ENCODE measurements at places on chromosomes 7 and 10. TPM values are rescaled to one million over a fixed set of nuclear protein-coding genes. Genes with fewer than 3 reads are reported as not detected.

- no peak for DNase-seq
These were observed 52.1 kb downstream of the POLL start for GRCh38 chr10:101535949-101536348.

Gene PDAP1
- 122 TPM for polyA plus RNA-seq

DNA sequence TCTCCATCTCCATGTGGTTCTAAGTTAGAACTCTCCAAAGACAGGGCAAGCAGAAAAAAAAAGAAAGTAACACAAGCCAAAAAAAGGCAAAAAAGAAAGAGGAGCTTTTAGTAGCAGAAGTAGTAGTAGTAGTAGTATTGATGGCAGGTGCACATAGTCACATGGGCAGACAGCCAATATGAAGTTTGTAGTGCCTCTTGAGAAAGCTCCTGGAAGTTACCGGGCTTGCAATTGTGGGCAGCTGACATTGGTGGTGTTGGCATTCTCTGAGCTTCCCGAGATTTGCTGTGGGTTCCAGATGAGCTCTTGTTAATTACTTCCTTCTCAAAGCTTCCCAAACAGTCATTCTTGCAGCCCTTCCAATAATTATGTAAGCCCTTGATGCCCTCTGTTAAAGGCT lies 1128.5 kb downstream of the TYW1 start:
- DNase-seq: no peak

GRCh38 chr10:130362308-130362761 lies 226.1 kb downstream of the GLRX3 start:
- peak; percentile 3 for DNase-seq

Gene FGFBP3
- 3.1 TPM for polyA plus RNA-seq

GRCh38 chr7:134514663-134515062 lies 12.7 kb upstream of the AKR1B10 start:
- DNase-seq: peak; percentile 51

DNA sequence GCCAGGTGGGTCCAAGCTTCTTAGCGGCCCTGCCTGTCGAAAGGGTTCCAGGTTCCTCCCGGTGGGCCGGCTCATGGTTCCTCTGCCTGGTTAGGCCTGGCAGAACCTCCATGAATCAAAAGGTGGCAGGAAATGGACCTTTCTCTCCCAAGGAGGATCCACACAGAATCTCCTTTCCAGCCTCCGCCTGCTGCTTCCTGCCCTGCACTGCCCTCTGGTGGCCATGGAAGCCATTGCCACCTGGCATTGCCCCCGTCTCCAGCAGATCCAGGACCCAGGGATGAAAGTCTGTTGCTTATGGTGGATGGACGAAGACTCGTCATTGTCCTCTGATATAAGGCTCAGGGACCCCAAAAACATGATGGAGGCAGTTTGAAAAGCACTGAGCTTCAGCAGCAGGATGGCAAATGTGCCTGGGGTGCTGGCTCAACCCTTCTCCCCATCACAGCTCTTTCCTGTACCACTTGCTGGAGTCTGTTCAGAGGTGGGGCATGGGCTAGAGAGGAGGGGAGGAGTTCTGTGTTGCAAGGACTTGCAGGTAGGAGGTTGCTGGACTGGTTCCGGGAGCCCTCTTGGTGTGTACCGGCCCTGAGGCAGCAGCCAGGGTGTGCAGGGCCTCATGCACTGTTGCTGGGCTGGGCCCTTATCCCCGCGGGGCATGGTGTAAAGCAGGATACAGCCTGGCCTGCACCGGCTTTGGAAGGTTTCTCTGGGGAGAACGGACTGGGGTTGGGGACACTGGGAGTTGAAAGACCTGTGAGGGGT lies 11.3 kb upstream of the INMT start:
- peak; percentile 71 for DNase-seq

- peak; percentile 79 for DNase-seq
These were observed 1.5 kb downstream of the TRIL start for GRCh38 chr7:28956608-28957063.

DNA sequence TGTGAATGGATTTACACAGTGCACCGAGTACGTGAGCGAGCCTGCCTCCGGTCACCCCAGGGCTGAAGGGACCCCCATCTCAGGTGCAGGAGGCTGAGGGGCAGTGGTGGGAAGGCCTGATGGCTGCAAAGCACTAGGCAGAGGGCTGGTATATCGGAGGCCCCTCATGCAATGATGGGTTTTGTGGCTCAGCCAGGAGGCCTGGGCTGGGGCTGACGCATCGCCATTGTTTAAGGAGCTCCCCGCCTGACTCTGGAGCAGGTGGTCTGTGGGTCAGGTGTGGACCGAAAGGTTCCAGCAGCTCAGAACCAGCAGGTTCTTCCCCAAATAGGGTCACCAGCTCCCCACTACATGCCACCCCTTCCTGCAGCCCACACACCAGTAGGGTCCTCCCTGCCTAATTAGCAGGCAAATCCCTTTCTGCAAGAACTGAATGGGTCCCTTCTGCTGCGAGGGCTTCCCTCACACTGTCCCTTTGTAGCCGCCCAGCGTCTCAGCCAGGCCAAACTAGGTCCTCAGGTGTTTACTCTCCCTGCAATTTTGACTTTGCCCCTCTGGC lies 33.0 kb downstream of the OAT start:
- DNase-seq: no peak

Gene IKZF1
- polyA plus RNA-seq: 2.7 TPM

Gene EPHB6
- 26.9 TPM for polyA plus RNA-seq

GRCh38 chr10:57786850-57787750 lies 480.6 kb downstream of the IPMK start:
- DNase-seq: no peak

DNA sequence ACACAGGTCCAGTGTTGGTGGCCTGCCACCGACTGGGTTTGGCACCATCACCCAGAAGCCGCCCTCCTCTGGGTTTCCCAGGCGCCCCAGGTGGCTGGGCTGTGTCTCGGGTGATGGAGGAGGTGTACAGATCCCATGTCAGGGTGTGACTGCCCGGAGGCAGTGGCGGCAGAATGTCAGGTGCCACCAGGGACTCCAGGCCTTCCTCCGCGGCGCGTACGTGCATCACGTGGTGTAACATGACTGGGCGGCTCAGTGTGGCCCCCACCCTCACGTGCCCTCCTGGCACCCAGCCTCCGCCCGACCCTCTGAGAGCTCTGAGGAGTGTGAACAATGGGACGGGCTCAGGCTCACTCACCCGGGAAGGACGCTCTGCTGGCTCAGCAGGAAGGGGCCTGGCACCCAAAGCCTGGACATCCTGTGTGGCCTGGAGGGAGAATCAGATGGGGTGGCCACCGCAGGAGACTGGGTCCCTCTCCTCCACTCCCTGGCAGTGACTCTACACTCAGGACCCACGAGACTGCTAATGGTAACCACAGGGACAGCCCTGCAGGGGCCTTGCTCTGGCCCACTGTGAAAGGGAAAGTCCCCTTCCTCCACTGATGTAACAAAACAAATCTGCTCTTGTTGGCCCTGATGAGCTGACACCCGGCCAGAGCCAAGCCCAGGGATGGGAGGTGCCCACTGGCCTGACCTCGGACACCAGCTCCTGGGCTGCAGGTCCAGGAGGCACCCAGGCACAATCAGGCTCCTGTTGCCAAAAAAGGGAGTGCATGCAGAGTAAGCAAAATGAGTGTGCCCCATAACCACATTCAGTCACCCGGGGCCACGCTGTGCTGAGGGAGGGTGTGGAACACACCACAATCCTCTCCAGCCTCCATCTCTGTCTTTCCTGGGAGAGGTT lies 164.8 kb downstream of the PRKAG2 start:
- no peak for DNase-seq

Gene TET1
- 19.7 TPM for polyA plus RNA-seq

Gene ALOX5
- 1.6 TPM for polyA plus RNA-seq

Gene MAT1A
- 0.90 TPM for polyA plus RNA-seq

DNA sequence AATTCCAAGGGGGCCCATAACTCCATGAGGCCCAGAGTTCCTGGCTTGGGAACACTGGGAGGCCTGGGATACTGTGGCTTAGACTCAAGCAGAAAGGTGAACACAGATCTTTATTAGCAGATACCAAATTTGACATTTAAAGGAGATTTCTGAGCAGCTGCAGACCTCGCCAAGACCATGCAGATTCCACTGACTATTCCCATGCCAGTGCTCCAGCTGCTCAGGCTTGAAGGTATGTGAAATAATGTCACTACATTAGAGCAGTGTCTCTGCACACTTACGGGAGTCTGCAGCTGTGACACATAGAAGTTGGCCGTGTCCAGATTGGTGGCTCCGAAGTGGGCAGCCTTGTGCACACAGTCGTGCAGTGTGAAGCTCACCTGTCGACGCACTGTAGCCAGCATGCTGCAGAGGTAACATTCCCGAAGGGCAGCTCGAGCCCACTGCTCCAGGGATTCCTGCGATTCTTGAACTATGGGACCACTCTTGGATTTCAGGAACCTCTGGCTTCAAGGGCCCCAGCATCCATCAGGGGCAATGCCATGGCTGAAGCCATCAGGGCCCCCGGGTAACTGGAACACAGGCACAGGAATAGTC lies 46.1 kb downstream of the SEPTIN7 start:
- DNase-seq: no peak

Gene SVOPL
- 1.6 TPM for polyA plus RNA-seq

DNA sequence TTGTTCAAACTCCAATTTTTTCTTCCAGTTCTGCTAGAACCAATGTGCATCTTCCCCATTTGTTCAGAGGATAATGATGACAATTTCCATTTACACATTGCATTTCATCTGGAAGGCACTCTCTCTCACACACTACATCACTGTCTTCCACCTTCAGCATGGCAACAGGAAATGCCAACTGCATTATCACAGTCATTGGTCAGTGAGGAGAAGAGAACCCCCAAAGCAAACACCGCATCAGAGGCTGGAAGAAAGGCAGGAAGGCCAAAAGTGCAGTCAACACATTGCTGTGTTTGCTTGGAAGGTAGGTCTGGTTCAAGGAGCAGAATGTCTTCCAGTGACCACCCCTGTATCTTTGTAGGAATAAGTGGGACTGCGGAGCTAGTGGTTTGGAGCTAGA lies 192.2 kb upstream of the RHOBTB1 start:
- no peak for DNase-seq

Gene TBX20
- not detected for polyA plus RNA-seq

- DNase-seq: no peak
These were observed 87.4 kb downstream of the INPP5A start for GRCh38 chr10:132624847-132625471.

- no peak for DNase-seq
These were observed 664.2 kb downstream of the NXPH1 start for GRCh38 chr7:9097565-9098060.

Gene COL26A1
- polyA plus RNA-seq: 6.0 TPM

GRCh38 chr7:129072479-129073011 lies 17.6 kb upstream of the TNPO3 start:
- no peak for DNase-seq

DNA sequence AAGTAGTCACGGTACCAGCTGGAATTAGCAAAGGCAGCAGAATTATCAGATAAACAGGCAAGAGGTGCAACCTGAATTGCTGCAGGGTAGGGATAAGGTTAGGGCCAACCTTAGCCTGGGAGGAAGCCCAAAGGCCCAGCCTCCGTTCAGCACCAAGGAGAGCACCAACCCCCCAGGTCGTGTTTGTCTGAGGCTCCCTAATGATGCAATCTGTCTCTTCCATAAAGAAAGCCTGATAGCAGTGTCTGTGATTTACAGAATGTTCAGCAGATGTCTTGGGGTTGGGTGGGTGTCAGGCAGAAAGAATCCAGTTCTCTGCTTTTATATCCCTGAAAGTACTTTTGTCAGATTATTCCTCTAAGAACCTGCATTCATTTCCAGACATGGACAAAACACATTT lies 328.4 kb upstream of the AOAH start:
- DNase-seq: peak; percentile 15

- DNase-seq: no peak
These were observed 72.0 kb downstream of the VWA2 start for GRCh38 chr10:114311023-114311422.

Gene LSM8
- polyA plus RNA-seq: 66.4 TPM

GRCh38 chr7:92761391-92762097 lies 74.8 kb downstream of the CDK6 start:
- DNase-seq: no peak

Gene TEX36
- polyA plus RNA-seq: not detected

- no peak for DNase-seq
These were observed 228.0 kb downstream of the ELMO1 start for GRCh38 chr7:37220664-37221063.

GRCh38 chr10:72277996-72278667 lies 4.4 kb downstream of the DDIT4 start:
- no peak for DNase-seq

DNA sequence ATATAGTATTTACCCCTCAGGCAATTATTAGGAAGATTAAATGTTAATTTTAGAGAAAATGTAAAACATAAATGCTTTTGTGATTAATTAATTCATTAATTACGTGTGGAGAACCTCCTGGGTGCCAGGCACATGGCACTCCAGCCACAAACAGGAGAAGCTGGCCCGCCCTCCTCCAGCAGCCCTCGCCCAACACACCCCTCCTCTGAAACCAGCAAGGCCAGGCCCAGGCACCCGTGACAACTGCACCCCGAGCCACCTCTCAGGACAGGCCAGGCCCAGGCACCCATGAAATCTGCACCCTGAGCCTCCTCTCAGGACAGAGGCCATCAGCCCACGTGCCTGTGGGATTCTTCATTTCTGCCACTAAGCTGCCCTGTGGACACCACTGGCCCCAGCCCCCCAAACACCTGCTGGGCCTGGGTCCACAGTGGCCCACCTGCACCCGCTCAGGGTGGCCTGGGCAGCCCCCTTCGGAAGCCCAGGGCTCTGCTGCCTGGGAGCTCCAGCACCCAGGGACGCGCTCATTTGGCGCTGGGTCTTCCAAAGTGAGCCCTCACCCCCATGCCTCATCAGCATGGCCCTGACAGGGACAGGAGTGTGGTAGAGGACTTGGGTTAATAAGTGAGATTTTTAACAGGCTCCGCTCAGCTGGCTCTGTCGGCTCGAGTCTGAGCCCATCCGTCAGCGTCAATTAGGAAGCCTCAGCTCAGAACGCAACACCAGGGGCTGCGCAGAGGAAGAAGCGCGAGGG lies 482.1 kb downstream of the DNAJB6 start:
- DNase-seq: no peak

GRCh38 chr7:80440883-80441282 lies 71.0 kb downstream of the GNAT3 start:
- DNase-seq: no peak

Gene ECD
- 39.0 TPM for polyA plus RNA-seq

DNA sequence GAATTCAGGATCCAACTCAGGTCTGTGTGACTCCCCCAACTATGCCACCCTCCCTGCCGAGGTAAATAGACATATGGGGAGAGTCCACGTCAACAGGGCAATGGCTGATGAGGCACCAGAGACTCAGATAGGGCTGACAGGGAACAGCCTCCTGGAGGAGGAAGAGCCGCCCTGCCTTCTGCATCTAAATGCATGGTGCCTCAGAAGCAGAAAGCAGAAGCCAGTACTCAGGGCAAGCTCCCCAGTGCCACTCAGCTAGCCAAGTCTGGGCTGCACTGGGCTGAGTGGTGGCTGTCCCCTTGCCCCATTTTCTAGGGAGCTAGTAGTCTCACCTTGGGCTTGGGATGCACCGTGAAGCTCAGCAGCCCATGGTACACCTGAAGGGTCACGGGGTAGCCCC lies 11.0 kb downstream of the RRP12 start:
- no peak for DNase-seq

GRCh38 chr7:128891942-128892269 lies 18.6 kb downstream of the KCP start:
- DNase-seq: no peak

Gene MICALL2
- 12.1 TPM for polyA plus RNA-seq

GRCh38 chr10:68938117-68938516 lies 17.9 kb upstream of the DDX21 start:
- no peak for DNase-seq

Gene GOT1
- polyA plus RNA-seq: 28.4 TPM

Measured in right lung (tissue), 10 donors.